ENCODE measurements at places on chromosomes 1 and 21.

GRCh38 chr1:177490786-177491185 is 320.0 kb downstream of the BRINP2 start:
- DNase-seq: no peak

- DNase-seq: no peak
These were observed 172.8 kb downstream of the ACTL8 start for GRCh38 chr1:17927952-17928351.

DNA sequence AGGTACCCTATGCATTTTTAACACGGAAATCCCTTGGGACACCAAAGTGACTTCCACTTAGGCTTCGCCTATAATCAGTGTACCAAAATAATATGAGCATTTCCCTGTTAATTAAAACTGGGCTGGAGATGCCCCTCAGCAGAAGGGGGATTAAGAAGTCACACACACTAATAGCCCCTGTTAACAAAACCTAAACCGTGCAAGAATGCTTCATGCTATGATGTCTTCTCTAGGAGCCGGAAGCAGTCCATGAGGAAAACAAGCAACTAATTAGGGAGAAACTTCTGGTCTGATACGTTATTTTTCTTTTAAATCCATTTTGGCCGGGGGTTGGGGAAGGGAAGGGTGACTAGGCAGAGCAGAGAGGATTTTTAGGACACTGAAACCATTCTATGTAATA is 123.4 kb downstream of the ESRRG start:
- no peak for DNase-seq

GRCh38 chr1:6984536-6984935 is 199.3 kb downstream of the CAMTA1 start:
- no peak for DNase-seq

- peak; percentile 98 for DNase-seq
These were observed 9.2 kb upstream of the LAD1 start for GRCh38 chr1:201408176-201408833.

DNA sequence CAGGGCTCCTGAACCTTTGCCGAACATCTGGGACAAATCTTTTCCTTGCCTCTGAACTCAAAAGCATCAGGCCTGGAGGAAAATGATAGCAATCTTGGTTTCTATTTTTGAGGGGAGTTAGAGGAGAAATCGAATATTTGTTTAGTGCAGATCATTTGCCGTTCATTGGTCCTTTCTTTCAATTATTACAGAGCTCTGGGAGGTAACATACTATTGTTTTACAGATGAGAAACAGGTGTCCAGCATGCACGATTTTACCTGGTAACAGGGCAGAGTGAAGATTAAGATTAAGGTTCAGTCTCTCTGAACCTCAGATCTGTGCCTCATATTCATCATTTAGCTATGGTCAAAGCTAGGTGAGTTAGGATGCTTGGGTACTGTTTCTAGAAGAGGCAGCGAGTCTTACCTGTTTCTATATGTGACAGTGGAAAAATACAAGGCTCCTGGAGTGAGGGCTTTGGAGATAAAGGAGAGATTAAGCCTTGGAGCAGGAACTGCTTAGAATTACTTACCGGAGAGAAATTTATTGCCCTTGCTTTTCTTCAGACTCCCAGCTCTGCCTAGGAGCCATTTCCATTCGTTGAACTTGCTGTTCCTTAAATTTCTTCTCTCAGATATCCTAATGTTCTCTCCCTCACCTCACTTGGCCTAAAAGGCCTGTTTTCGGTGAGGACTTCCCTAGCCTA is 1.4 kb downstream of the PRCC start:
- no peak for DNase-seq

DNA sequence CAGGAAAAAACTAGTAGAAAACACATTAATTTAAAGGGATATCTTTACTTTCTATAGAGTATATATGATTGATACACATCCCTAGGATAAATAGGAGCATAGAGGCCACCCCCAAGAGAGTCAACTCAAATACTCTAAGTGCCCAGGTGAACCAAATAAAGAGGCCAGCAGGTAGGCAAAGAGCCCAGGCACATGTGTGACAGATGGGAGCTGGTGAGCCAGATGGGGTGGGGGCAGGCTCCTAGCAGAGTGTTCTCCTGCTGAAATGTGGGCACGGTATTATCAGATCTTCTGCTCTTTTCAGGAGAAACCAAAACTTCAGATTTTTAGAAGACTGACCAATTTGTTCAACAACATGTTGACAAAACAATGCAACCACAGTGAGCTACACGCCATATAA is 333.4 kb upstream of the PKN2 start:
- DNase-seq: peak; percentile 17

DNA sequence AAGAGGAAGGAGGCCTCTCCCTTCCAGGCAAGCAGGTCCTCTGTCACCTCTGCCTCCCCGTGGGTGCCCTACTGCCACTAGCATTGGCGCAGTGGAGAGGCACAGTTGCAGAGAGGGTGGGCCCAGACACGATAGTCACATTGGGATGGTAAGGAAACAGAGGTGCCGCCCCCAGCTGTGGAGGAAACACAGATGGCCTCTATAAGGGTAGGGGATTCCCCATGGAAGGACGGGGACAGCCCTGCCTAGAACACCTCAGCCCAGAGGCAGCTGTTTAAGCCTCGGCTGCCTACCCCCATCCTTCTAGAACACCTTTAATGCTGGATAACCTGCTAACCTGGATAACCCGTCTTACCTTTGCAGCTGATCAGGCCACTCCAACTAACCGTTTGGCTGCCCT is 65.7 kb upstream of the CNTN2 start:
- peak; percentile 12 for DNase-seq

GRCh38 chr1:22139817-22140216 is 3.1 kb downstream of the WNT4 start:
- DNase-seq: no peak

DNA sequence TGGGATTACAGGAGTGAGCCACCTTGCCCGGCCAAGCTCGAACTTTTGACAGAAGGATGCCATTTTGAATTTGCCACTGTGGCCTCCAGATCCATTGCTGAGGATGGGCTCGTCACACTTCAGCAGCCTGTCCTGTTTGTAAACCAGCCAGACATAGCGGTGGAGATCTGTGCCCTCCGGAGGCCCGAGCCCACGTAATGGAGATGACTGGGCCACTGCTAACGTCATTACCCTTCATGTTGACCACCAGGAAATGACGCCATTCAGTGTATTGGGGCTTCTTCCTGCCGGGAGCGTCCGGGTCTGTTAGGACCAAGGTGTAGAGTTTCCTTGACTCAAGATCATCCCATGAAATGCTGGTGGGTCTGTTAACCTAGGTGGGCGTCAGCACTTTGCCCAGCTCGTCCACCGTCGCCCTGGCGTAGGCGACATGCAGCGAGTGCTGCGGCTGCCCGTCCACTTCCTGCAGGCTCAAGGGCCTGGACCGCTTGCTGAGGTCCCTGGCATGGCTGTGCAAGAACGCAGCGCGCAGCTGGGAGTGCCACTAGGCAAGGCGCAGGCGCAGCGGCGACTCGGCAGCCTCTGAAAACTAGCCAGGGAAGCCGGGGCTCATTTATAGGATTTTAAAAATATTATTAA is 40.8 kb downstream of the PTPRC start:
- DNase-seq: no peak

DNA sequence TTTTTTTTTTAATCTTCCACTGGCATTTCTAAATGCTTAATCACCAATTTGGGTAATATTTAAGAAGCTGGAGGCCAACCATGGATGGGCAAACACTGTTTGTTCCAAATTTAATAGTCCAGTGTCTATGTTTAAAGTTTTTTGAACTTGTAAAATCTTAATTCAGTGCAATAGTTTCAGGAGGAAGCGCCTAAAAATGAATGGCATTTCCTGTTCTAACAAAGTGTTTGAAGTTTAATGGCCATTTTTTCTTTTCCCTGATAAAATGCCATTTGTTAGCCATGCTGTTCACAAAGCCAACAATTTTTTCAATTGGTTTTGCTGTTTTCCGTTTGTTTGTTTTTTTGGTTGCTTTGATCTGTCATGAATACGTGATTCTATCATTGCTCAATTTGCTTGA is 552.1 kb downstream of the LMO4 start:
- no peak for DNase-seq

- DNase-seq: no peak
These were observed 141.6 kb upstream of the SLC45A1 start for GRCh38 chr1:8176279-8176678.

DNA sequence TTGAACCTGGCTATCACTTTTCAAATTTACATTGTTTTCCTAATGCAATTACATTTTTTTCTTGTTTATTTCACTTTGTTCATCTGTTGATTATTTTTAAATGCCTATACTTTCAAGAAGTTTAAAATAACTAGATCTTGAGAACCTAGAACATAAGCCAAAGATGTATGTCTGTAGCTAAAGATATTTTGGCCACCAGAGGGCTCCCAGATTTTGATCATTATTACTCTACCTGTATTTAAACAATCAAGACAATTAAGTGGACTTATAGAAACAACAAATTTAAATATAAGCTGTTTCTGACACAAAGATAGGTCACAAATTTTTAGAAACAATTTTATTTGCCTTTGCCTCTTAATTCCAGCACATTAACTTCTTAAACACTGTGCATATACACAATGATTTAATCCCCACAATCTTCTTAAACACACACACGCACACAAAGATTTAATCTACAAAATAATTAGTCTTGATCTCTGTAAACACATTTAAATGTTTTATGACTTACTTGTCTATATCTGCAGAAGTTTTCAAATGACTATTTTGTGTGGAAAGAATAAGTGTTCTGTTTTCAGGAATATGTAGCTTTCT is 380.0 kb downstream of the DSCAM start:
- DNase-seq: peak; percentile 14

- no peak for DNase-seq
These were observed 84.8 kb upstream of the ATP1A1 start for GRCh38 chr1:116288201-116288598.

DNA sequence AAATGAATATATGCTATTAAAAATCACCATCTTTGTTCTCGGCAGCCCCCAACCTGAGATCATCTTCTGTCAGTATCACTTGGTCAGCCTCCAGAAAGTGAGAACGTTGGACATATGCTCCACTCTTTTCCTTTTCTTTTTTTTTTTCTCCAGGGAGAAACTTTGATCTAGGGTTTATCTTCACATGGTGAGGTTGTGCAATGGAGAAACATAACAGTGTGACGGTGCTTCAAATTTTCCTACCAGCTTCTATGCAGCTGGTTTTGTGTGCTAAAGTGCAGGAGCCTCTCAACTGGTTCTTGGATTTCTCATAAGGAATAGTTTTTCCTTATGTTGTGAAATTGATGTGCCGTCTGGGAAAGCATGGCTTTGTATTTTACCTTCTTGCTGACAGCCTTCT is 1202.9 kb downstream of the NCAM2 start:
- DNase-seq: no peak

DNA sequence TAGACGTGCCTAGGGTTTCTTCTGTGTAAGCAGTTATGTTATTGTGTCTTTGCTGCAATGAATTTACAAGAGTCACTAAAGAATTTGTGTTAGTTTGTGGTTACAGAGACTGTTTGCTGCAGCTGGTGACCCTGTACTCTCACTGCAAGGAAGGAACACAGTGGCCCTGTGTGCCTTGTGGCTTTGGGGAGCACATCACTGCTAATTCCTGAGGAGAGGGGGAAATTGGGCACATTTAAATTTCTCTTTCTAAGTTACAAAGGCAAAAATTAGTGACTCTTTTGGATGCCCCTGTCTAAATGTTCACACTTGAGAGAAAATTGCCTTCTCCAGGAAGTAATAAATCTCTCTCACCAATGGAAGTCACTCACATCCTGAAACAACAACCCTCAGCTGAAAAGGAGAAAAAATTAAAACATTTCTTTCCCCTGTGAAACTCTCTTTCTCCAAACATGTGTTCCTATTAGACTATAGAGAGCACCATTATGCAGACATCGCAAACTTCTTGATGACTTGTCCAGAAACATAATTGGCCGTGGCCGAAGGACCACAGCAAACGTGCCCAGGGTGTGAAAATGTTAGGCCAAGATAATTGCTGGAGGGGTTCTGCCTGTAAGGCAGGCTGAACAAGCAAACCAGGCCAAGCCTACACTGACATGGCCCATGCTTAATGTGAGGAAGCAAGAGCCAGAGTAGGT is 32.3 kb upstream of the SPAG17 start:
- no peak for DNase-seq
